ENCODE measurements at places on chromosomes 3 and 15.

GRCh38 chr15:80568876-80569605, 126.1 kb upstream of the ABHD17C start:
- no peak for DNase-seq

DNA sequence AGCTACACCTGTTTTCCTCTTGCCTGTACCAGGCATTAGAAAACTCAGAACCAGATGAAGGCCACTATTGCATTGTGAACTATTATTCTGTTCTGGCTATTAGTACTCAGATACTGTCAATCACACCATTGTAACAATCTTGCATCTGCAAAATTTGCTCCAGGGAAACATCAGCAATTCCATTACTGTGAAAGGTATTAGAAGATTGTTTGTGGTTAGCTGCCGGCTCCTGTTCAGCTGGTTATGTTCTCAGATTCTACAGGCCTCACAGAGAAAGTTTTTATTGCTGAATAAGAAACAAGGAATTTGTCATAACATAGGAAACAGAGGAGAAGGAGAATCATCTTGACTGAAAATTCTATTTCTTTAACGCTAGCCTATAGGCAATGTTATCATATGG, 179.9 kb downstream of the PLOD2 start:
- DNase-seq: no peak

DNA sequence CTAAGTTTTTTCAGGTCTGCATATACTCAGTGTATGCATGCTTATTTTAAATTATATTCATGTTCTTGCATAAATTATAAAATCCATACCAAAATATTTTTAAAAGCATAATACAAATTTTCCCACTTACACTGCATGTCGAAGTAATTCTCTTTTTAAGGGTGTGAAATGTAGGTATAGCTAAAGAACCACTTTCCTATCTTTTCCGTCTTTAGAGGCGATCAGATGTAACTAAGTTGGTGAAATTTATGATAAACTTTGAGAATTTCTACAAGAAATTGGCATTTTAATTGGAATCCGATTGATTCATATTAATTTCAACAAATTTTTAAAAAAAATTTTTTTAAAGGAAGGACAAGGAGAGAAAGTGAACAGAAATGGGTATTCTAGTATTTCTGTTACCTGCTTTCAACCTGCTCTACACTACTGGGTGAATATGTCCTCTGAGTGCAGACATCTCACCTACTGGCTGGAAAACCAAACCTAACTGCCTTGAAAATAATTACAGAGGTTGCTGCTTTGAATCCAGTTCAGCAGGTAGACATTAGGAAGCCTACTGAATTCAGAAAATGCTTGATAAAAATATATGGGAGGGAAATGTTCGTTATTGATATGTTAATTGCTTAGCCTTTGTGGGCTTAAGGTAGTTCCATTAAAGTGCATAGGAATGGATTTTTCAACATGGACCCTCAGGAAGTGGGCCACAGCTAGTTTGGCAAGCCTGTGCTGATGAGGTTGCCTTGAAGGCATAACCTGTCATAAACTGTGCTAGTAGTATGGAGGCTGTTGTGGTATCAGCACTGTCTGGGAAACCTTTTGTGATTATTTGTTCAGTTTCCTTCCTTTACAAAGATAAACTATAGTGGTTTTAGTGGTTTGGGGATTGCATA, 5.1 kb downstream of the TRIM71 start:
- no peak for DNase-seq

GRCh38 chr15:32974691-32975090, 219.8 kb downstream of the FMN1 start:
- DNase-seq: no peak

GRCh38 chr3:72238801-72239200, 453.9 kb upstream of the PROK2 start:
- no peak for DNase-seq

GRCh38 chr3:125191730-125192129, 20.8 kb downstream of the SLC12A8 start:
- no peak for DNase-seq

- DNase-seq: no peak
Observed at GRCh38 chr15:28888900-28889299, 3.1 kb downstream of the APBA2 start.

GRCh38 chr3:125045965-125046364, 9.8 kb downstream of the HEG1 start:
- no peak for DNase-seq

- no peak for DNase-seq
Observed at GRCh38 chr3:127655641-127656040, 17.1 kb upstream of the ABTB1 start.

DNA sequence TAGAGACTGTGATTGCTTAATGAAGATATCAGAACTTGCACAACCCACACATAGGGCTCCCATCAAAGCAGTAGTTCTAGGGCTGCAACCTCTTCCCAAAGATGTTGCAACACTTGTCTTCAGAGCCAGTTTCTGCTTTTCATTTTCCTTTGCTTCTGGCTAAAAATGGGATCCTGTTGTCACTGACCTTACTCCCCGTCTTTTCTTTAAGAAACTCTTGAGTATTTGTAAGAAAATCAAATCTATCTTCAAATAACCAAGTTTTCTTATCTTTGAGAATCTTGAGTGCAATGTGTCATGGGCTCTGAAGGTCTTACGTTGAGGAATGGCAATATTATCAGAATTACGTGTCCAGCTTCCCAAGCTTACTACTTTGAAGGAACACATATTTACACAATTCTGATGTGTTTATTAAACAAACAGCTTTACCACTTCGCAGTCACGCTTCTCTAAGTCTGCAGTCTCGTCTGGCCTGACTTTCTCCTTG, 24.1 kb downstream of the CACNA1D start:
- DNase-seq: no peak

DNA sequence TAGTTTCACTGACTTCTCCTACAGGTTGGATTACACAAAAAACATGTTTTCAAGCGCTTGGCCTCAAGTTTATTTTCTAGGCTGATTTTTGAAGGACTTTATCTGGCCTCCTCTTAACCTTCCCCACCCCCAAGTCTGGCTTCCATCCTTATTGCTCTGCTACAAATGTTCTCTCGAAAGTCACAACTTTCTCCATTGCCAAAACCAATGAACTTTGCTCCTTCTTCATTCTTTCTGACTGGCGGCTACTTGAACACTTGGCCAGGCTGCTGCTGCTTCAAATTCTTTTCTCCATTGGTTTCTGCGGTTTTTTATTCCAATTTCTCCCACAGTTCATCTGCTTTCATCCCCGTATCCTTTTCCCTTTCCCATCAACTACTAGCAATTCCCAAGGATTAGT, 106.6 kb downstream of the TOP2B start:
- no peak for DNase-seq

- DNase-seq: no peak
Observed at GRCh38 chr15:101054116-101054515, 135.0 kb downstream of the LRRK1 start.

GRCh38 chr15:36050899-36051298, 504.9 kb upstream of the DPH6 start:
- no peak for DNase-seq

DNA sequence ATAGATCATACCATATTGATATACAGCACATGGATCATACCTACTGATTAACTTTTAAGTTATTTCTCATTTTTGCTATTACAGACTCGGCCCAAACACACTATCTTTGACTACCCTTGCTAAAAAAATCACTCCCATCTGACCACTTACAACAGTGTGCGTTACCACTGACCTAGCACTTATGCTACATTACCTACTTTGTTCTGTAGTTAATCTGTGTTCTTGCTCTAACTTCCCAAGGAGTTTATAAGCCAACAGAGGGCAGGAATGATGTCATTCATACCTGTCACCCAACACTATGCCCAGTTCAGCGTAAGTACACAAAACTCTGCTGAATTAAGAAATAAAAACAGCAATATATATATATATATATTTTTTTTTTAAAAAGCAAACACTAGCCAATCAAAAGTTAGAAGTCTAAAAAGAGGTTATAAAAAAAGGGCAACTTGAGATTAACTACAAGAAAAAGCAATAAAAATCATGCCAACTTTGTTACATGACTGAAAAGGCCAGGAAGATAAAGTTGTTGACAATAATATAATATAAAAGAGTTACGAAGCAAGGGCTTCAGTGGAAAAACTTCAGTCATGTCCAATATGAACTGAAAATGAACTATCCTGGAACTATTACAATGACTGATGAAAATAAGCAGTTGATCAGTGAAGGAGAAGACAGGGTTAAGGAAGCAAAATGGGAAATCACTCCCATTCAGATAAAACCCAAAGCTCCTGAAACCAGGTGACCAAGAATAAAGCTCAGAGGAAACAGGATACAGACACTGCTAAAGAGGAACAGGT, 33.6 kb downstream of the EDC3 start:
- no peak for DNase-seq

GRCh38 chr3:62586356-62586755, 213.0 kb upstream of the FEZF2 start:
- DNase-seq: no peak

GRCh38 chr3:190695994-190696393, 166.5 kb downstream of the GMNC start:
- no peak for DNase-seq

- DNase-seq: no peak
Observed at GRCh38 chr3:113654851-113655250, 41.6 kb downstream of the USF3 start.

DNA sequence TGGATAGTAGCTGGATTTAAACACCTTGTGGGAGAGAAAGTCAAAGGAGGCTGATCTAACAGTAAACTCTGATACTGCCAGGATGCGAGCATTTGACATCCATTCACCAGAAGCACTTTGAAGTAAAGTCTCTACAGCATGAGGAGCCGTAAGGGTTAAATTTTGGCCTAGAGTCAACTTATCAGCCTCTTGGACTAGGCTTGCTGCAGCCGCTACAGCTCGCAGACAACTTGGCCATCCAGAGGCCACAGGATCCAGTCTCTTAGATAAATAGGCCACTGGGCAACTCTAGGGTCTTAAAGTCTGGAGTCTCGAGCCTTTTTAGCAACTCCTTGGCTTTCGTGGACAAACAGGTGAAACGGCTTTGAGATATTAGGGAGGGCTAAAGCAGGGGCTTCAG, 61.4 kb downstream of the PLSCR2 start:
- no peak for DNase-seq

DNA sequence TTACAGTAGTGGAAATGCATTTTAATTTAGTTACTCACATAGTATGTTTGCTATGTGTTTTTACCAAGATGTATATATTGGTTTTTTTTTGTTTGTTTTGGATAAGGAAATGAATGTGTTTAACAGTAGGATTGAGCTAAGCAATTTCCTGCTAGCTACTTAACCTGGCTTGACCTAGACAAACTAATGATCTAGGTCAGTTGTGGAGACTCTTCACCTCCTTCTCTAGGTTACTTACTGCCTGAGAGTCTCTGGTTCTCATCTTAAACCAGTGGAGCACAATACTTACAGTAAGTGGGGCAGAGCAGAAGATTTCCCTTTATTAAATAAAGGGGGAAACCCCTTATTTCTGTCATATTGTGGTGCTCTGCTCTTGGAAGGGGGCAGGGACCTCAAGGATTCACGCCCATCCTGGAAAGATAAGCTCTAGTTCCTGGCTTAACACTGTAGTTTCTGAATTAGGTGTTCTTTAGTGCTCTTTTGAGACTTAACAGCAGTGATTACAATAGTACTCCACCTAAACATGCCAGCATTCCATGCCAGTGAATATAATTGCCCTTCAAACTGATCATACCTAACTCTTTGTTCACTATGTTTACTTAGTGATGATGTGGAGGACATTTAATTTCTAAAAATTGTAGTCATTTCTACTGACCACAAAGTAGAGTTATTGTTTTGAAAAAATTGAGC, 79.9 kb downstream of the UBP1 start:
- DNase-seq: no peak

- no peak for DNase-seq
Observed at GRCh38 chr3:188338086-188338485, 184.1 kb downstream of the LPP start.

GRCh38 chr15:49843725-49844124, 222.9 kb downstream of the DTWD1 start:
- no peak for DNase-seq

GRCh38 chr3:65793495-65794200, 245.1 kb downstream of the MAGI1 start:
- DNase-seq: no peak

DNA sequence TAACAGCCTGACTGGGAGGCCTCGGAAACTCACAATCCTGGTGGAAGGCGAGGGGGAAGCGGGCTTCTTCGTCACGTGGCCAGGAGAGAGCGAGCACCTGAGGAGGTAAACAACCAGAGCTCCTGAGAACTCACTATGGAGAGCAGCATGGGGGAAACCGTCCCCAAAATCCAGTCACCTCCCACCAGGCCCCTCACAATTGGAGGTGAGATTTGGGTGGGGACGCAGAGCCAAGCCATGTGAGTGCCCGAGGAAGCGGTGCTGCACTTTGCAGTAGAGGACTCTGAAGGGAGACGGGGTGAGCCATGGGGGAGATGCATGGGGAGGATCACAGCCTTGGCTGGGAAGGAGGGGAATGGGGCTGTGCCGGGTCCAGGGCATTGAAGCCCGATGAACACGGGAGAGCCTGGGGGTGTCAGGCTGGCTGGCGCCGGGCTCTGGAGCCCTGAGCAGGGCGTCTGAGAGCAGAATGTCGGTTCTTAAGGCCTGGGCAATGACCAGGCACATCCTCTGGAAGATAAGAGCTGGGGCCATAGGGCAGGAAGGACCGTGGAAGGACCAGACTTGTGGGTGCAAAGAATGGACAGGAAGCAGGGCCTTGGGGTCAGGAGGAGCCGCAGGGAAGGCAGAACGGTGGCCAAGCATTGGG, 117.7 kb downstream of the GABRG3 start:
- DNase-seq: no peak

- no peak for DNase-seq
Observed at GRCh38 chr3:131756405-131756804, 253.6 kb upstream of the MRPL3 start.

DNA sequence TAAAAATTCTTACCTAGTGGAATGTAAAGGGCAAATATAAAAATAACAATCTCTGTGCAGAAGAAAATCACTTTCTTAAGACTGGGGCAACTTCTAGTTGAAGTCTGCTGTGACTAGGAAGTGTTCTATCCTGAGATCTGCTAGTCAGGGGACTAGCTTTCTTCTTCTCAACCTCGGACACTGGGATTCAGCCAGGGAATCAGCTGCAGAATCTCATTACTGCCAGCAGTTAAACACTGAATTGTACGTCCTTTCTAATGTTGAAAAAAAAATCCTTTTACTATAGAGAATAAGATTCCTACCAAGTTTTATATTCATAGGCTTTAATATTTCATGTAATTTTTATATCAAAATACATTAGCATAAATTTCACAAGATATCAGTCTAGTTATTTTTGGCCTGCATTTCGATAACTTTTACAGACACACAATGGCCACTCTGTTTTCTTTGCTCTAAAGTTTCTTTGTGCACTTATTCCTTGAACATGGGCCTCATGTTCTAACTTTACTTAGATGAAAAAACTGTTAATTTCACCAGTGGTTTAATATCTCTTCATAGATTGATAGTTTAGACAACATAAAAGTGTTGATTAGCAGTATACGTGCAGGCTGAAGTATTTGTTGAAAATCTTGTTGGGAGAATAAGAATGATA, 2.6 kb upstream of the NEO1 start:
- DNase-seq: no peak

Measured in pancreas (tissue), 10 donors.